WERI-Rb-1 (cell line): ENCODE measurements at places on chromosomes 12 and 14.
A peak's percentile ranks its signal among the peaks of the same experiment; 100 is the strongest.

- no peak for DNase-seq
These were observed 8.3 kb downstream of the PROX2 start for GRCh38 chr14:74867673-74868072.

- DNase-seq = no peak
These were observed 6.4 kb downstream of the ITGB7 start for GRCh38 chr12:53200458-53201176.

- DNase-seq = no peak
These were observed 186.2 kb downstream of the ZFP36L1 start for GRCh38 chr14:68606644-68607043.

DNA sequence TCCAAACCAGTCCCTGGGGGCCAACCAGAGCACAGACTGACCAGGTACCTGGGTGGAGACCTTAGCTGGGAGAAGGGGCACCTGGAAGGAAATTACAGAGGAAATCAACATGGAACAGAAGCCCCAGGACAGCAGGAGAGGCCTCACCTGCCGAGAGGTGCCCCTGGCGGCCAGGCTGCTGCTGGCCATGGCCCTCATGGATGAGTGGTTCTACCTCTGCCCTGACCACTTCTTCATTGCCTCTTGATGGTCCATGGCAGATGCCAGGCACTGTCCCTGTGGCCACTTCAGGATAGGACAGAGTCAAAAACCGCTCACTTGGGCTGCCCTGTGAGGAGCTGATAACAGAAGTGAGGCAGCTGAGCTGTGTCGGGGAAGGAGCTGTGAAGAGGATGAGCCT lies 73.1 kb upstream of the GNG2 start:
- no peak for DNase-seq

DNA sequence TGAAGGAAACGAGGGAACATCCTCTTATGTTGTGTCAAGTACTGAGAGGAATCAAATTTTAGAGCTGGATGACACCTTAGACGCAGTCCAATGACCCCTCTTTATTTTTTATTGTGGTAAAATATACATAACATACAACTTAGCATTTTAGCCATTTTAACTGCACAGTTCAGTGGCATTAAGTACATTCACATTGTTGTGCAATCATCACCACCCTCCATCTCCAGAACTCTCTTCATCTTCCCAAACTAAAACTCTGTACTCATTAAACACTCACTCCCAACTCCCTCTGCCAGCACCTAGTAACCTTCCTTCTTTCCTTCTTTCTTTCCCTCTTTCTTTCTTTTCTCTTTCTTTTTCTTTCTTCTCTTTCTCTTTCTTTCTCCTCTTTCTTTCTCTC lies 97.2 kb upstream of the SLC24A4 start:
- DNase-seq = no peak

DNA sequence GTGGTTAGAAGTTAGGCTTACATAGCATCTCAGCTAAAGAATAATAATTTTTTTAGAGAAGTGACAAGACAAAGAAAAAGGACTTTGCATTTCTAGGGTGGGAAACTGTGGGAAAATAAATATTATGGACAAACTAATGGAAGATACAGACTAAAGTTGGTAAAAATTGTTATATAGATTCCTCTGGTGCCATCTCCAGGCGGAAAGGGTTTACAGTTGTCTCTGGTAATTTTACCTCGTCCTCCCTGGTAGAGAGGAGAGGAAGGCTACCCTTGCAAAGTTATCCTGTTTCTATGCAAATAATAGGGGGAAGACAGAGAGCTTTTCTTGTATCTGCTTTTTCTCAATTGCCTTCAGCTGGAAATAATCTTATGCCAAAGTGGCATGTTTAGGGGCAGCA lies 5.2 kb downstream of the OR11G2 start:
- no peak for DNase-seq

GRCh38 chr12:64806593-64807460 lies 17.6 kb upstream of the TBC1D30 start:
- DNase-seq = no peak

- no peak for DNase-seq
These were observed 772.2 kb downstream of the LRFN5 start for GRCh38 chr14:42378880-42379279.

DNA sequence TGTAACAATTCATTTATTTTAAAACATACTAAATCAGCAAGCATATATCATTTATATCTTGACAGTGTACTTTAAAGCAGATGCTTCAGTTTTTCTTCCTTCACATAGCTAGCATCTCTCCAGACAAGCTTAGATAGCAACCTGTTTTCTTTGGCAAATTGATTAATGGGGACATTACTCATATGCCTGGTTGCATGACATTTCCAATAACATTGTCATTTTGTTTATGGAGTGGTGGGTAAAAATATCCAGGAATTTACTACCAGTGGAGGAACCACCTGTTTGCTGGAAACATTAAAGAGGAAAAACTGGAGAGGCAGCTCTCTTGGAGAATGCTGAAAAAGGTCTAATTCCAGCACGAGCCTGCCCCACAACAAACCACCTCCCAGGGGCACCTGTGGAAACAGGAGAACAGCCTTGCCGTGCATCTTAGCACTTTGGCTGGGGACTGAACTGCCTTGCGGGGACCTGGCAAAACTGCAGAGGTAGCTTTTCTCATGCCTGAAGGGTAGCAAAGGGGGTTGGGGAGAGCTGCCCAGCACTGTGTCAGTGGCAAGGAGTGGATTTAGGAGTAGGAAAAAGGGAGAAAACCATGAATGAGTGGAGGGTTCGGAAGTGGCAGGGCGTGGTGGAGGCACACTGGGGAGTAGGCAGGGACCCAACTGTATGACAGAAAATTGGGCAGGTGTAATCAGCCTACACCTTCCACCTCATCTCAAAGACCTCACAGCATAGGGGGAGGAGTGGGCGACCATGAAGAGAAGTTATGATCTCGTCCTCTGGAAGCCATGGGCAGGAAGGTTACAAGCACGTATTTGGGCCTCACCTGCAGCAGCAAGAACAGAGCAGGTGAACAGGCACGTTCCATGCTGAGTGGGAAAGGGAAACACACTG lies 11.7 kb upstream of the CREBL2 start:
- no peak for DNase-seq

DNA sequence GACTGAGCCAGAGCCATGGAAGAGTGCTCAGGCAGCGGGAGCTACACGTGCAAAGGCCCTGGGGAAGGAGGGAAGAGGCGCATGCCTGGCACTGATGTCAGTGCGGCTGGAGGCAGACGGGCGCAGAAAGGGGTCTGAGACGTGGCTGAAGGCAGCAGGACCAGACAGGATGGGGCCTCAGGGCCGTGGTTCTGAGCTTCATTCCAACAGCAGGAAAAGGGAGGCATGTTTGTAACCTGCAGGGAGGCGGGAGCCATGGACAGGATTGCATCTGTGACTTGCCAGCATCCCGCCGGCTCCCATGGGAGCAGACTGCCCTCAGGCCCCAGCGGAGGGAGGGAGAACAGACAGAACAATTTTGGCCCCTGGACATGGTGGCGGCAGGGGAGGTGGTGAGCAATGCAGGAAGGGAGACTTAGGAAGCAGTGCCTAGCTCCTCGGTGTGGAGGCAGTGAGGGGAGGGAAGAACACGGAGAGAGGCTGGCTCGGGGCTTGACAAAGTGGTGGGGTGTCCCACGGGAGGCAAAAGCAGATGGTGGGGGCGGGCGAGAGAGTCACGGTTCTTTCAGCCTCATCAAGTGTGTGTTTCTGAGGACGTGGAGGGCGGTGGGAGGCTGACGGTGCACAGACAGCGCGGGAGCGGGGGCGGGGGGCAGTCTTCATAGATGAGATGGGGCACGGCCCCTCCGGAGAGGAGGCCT lies 33.3 kb upstream of the INF2 start:
- DNase-seq = no peak

DNA sequence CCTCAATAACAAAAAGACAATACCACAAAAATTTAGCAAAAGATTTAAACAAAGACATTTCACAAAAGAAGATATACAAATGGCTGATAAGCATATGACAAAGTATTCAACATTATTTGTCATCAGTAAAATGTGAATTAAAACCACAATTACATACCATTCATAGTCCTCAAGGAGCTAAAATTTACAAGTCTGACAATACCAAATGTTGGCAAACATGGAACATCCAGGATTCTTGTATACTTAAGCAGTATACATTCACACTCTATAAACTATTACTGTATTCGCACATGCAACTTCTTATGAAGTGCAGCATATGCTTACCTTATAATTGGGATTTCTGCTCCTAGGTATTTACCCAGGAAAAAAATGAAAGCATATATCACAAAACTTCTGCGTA lies 49.7 kb upstream of the BDKRB2 start:
- no peak for DNase-seq

DNA sequence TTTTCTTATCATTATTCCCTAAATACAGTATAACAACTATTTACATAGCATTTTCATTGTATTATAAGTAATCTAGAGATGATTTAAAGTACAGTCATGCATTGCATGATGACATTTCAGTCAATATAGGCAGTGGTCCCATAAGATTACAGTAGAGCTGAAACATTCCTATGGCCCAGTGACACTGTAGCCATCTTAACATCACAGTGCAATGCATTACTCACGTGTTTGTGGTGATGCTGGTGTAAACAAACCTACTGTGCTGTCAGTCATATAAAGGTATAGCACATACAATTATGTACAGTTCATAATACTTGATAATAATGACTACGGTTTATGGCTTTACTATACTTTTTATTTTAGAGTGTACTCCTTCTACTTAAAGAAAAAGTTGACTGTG lies 13.3 kb downstream of the LLPH start:
- DNase-seq = no peak

GRCh38 chr14:36829547-36829946 lies 167.9 kb downstream of the PAX9 start:
- no peak for DNase-seq

- no peak for DNase-seq
These were observed 220.7 kb downstream of the BMP4 start for GRCh38 chr14:53735916-53736315.

DNA sequence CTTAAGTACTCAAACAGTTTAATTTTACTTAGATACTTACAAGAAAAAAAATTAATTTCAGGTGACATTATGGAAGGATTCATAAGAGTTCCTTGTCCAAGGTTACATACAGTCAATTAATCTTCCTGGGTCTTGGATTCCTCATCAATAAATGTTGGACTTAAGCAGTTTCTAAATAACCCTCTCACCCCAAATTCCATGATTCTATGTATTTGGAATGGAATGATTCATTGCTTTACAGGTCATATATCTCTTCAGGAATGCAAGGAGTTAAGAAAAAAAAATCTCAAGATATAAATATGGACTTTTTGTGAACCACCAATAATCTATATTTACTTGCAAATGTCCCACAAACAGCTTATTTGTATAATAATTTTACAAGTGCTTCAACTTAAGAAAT lies 84.2 kb upstream of the BMP4 start:
- no peak for DNase-seq

GRCh38 chr14:36516719-36517241 lies 3.3 kb downstream of the NKX2-1 start:
- DNase-seq = no peak

GRCh38 chr14:75989134-75989533 lies 3.6 kb downstream of the IFT43 start:
- no peak for DNase-seq

- peak; percentile 25 for DNase-seq
These were observed 359.9 kb downstream of the RGS6 start for GRCh38 chr14:72291908-72292688.

- DNase-seq = peak; percentile 70
These were observed 59.8 kb downstream of the PLEKHG3 start for GRCh38 chr14:64763801-64764621.

GRCh38 chr12:25794571-25794970 lies 163.9 kb upstream of the RASSF8 start:
- no peak for DNase-seq

- DNase-seq = no peak
These were observed 20.0 kb upstream of the KITLG start for GRCh38 chr12:88600272-88600671.

- DNase-seq = peak; percentile 62
These were observed 124.8 kb upstream of the MAP1LC3B2 start for GRCh38 chr12:116434155-116435011.

DNA sequence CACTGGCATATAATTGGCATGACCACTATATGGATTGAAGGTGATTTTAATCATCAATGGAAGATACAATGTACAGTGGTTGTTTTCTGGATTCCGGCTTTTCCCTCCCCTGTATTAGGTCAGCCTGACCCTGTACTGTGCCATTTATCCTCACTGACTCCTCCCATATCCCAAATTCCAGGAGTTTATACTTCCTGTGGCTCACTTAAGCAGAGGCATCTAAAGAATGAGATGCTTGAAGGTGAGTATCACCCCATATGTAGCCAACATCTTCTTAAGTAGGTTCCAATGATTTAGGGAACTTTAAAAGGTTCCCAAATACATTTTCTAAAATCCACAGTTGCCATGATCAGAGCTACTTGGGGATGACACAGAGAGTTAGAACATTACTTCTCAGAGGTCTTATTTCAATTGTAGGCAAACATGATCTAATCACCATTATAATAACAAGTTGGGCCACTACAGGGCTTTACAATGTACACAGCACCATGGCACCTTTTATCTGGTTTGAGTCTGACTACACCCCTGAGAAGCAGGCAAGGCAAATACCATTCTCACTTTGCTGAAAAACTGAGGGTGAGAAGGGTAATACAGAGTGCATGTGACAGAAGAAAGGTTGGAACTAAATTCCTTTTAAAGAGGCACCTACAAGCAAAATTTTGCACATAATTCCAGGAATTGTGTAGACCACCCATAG lies 212.3 kb upstream of the GARIN6 start:
- no peak for DNase-seq

DNA sequence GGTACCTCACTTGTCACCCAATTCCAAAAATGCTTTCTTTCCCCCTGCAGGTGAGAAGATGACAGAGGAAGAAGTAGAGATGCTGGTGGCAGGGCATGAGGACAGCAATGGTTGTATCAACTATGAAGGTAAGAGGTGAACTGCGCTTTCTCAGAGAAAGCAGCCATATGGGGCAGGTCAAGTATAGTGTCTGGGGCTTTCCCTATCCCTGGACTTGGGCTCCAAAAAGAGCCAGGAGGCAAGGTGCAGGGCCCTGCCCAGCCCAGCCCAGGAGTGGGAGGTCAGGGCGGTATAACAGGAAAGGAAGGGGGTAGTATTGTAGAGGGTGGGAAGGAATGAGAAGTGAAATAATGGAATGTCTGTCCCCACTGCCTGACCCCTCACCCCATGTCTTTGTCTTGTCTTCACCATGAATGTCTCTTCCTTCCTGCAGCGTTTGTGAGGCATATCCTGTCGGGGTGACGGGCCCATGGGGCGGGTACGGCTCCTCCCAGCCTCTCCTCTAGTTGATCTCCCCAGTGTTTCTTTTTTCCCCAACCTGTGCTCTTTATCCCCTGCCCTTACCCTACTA lies 2.1 kb downstream of the MYL6 start:
- no peak for DNase-seq

DNA sequence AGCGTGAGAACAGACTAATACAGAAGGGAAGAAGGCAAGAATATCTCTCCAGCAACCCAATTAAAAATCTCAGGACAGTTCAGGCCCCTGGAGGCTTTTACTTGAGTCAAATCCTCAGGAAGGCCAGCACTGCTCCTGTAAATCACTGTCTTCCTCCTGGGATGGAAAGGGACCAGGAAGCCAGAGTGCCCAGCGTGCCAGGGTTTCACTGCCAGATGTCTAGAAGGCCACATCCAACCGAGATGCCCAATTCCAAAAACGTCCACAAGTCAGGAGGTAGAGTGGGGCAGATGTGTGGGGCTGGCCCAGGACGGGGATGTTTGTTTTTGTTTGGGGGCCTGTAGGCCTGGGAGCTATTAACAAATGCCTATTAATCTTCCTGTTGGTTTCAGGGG lies 332.0 kb downstream of the MED13L start:
- no peak for DNase-seq

- no peak for DNase-seq
These were observed 48.1 kb downstream of the ADCK1 start for GRCh38 chr14:77848031-77848430.

GRCh38 chr14:68247274-68247673 lies 427.7 kb downstream of the RAD51B start:
- DNase-seq = no peak
